Fibroblast of skin of scalp (primary cell): ENCODE measurements at places on chromosomes 5 and 9.

DNA sequence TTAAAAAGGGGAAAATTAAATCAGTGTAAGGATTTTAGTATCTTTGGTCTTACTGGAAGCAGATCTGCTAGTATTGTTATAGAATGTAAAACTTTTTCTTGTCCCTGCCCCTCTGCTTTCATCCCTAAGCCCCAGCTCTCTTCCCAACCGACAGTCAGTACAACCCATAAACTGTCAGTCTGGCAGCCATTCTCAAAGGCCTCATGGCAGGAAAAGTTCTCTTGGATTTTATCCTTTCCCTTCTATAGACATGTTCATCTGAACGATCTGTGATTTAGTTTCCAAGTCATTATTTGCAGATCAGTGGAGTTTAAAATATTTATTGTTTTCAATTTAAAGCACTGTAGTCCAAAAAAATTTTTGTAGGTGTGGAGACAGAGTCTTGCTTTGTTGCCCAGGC is 39.2 kb downstream of the ARRDC3 start:
- no peak for DNase-seq

DNA sequence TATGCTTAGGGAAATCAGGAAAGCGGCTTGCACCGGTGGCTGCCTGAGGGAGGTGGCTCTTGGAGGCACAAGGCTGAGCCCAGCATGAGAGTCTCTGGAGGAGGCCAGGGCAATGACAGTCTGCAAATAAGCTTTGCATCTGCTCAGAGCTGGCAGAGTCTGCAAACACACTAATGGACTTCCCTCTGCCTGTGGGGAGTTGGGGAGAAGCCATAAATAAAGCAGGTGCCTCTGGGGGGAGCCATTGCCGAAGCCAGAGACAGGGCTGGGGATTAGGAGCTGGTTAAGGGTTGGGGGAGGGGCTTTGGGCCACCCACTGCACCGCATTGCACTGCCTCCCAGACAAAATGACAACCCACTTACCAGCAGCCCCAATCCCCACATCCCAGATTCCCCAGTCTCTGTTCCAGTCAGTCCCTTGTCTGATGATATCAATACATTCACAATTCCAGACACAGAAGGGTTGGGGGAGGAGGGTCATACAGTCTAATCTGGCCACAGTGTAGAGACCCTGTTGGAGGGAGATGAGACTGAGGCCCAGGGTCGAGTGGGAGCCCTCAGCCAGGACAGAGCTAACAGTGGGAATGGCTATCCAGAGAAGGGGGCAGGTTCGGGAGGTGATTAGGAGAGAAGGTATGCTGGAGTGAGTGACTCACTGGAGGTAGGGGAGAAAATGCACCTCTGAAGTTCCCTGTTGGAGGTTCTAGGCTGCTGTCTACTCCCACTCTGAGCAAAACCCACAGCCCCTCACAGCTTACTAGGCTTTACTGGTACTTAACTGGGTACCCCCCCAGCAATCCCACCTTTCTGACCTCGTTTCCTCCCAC is 53.7 kb downstream of the PAX5 start:
- DNase-seq, result no peak

- peak; percentile 2 for DNase-seq
Measured at GRCh38 chr5:76145945-76146344, 62.8 kb downstream of the SV2C start.

DNA sequence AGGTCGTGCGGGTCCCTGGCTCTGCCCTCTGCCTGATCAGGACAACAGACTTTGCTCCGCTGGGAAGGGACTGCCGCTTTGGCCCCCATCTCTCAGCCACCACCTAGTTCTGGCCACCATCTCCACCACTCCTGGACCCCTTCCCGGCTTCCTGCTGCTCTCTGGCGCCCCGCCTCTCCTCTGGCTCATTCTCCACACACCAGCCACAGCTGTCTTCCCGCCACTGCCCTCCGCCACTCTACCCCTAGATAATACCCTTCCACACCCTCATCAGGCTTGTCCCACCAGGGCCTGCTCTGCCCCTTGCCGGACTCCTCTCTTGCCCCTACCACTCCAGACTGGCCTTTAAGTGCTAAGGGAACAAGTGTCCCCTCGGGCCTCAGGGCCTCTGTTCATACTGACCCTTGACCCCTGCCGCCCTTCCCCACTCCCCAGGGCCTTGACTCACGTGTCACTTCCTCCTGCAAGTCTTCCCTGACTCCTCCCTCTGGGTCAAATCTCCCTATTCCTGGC is 3.0 kb upstream of the CDX1 start:
- no peak for DNase-seq

- DNase-seq, result no peak
Measured at GRCh38 chr9:38233343-38233742, 159.2 kb upstream of the ALDH1B1 start.

DNA sequence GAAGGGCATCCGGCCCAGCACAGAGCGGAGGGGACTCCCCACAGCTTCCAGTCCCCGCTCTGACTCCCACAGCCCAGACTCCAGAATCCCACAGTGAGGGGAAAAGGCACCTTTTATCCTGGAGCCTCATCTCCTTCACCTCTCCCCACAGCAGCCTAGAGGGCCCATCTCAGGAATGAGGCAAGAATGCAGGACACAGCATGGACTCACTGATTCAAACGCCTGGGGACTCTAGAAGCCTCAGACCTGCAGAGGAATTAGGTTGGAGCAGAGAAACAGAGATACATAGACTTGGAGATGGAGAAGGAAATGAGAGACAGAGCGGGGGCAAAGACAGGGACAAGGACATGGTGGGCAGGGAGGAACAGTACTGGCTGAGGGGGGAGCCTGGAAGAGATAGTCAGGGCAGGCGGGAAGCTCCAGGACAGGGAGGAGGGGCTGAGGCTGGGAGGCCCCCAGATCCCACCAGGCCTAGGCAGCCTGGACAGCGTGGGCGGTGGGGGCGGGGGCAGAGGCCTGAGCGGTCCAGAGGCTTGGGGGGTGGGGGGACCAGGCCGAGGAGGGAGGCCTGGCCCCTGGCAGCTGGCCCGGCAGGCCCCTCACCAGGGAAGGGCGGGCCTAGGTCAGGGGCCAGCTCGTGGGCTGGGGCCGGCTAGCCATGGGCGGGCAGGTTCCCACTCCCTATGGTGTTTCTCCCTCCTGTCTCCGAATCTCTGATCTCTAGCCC is 15.8 kb downstream of the CNTFR start:
- DNase-seq, result no peak

DNA sequence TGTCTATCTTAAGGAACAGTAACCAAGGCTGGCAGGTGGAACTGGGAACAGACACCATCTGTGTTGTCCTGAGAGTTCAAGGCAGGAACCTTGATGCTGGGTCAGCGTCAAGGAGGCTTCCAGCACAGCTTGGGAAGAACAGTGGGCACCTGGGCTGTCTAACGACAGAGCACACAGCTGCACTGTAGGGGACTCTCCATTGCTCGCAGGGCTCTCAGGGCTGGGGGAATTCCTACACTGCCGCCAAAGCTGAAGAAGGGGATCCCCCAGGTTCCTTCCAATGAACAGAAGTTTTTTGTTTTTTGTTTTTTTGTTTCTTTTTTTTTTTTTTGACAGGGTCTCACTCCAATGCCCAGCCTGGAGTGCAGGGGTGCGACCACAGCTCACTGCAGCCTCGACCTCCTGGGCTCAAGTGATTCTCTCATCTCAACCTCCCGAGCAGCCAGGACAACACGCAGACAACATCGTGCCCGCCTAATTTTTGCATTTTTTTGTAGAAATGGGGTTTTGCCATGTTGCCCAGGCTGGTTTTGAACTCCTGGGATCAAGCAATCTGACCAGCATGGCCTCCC is 81.9 kb downstream of the PTPN3 start:
- no peak for DNase-seq

DNA sequence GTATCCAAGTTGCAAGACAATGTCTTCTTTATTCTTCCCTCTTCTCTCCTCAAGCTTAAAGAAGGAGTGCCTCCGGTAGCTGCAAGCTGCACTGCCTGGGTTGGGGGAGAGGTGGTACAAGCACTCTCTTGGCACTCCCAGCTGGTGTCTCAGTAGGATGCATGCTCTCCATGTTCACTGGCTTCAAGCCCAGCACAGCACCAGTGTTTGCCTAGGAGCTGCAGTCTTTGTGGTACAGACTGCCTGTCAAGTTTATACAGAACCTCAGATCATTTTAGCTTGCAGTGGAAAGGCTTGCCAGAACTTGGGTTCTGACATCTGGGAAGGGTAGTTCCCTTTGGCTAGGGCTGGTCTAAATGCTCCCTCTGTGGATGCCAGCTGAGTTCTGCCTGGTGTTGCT is 505.6 kb downstream of the MAN2A1 start:
- no peak for DNase-seq

DNA sequence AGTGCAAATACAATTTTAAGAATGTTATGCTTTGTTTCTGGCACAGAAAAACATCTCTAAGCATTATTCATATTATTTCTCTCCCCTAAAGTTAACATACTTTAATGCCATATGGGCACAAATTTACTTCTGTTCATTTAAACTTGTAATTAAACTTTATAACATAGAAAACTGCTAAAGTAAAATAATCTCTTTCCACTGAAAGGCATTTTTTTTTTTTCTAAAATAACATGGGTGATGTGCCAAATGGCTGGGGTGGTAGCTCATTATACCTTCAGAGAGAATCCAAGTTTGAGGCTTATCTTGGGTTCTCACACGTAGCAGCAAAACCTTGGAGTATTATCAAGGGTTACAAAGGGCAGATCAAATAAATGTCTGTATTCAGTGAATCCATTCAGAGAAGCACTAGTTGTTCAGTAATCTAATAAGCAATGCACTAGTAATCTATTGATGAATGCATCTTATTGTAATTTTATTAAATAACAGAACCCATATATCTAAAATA is 257.6 kb upstream of the POU5F2 start:
- DNase-seq, result no peak

DNA sequence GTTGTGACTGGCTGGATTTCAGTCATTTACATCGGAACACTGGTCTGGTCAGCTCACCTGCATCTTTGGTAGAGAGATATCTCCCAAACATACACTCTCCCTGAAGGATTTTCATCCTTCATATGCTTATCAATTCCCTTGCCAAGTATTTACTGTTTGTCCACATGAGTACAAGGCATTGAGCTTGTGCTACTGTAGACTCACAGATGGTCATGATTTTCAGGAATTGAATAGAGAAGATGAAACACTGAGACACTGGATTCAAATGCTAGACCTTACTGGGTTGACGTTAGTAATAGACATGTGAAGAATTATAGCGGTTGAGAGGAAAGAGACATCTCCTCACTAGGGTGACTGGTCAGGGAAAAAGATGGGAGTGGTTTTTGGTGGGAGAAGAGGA is 62.9 kb upstream of the ABL1 start:
- no peak for DNase-seq

DNA sequence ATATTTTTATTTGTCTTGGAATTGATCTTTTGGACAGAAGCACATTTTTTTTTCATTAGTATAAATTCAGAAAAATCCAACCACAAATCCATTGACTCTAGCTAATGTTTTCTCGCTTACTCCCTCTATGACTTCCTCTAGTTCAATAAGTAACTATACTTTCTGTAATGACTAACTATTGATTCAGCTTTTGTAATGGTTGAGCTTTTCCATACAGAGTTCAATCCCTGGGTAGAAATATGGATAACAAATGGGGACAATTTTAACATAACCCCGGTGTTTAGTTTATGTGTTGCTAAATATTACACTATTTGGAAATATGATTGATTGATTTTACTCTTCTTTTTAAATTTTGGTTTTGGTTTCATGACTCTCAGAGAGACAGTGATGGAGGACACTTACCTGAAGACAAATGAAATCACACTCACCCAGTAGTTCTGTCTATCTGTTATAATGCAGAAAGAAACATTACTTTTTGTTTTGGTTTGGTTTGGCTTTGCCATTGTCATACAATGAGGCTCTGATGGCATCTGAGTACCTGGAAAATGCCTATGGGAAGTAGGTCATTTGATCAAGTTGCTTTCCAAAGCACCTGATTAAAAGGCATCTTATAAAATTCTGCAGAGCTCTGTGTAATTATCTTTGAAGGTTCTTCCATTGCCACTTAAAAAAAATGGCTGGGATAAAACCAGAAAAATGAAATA is 309.7 kb upstream of the MPDZ start:
- no peak for DNase-seq

DNA sequence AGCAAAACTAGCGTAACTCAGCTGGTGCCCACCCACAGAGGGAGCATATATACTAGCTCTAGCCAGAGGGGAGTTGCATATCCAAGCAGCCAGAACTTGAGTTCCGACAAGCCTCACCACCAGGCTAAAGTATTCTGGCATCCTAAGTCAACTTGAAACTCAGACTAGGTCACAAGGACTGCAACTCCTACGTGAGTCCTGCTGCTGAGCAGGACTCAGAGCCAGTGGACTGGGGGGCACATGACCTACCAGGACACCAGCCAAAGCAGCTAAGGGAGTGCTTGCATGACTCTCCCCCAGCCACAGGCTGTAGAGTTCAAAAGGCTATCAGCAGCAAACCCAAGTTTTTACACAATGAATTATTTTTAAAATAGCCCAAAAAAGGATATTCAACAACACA is 26.1 kb downstream of the SPDL1 start:
- no peak for DNase-seq

DNA sequence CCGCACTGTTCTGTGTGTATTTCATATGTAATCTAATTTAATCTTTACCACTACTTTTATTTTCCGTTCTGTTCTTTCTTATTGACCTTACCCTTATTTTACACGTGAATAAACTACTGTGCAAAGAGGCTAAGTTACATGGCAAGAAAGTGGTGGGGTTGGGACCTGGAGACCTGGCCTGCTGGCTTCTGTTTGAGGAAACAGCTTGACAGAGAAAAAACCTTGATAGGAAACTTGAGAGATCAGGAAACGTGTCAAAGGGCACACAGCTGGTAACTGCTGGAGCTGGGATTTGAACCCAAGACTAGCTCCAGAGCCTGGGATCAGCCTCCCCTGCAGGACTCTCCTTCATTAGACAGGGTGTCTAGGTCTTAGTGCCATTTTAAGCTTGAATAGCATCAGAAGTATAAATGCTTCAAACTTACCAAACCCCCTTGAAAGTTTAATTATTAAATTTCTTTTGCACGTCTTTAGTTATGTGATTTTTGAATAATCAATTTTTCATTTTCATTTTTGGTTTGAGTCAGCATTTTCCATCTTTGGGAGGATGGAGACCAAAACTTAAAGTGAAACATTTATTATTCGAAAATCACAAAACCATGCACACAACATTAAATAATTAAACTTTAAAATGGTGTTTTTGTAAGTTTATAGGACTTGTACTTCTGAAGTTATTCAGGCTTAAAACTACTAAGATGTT is 129.5 kb downstream of the RGS3 start:
- no peak for DNase-seq
